CD4-positive, alpha-beta T cell (primary cell): ENCODE measurements at places on chromosomes 2 and 18.

DNA sequence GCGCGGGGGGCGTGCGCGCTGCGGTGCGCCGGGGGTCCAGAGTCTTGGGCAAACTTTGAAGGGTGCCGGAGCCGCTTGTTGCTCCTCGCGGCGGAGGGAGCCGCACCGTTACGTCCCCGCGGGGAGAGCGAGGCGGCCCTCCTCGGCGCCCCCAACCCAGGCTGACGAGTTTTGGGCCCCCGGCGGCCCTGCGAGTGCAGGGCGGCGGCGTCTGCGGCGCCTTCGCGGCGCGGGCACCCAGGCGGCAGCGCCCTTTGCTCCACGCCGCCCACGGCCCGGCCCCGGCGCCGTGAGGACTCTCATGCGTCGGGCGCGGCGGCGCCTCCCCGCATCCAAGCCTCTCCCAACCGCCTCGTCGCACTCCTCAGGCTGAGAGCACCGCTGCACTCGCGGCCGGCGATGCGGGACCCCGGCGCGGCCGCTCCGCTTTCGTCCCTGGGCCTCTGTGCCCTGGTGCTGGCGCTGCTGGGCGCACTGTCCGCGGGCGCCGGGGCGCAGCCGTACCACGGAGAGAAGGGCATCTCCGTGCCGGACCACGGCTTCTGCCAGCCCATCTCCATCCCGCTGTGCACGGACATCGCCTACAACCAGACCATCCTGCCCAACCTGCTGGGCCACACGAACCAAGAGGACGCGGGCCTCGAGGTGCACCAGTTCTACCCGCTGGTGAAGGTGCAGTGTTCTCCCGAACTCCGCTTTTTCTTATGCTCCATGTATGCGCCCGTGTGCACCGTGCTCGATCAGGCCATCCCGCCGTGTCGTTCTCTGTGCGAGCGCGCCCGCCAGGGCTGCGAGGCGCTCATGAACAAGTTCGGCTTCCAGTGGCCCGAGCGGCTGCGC lies 814 bp downstream of the FZD7 start:
- DNase-seq: peak; percentile 63

DNA sequence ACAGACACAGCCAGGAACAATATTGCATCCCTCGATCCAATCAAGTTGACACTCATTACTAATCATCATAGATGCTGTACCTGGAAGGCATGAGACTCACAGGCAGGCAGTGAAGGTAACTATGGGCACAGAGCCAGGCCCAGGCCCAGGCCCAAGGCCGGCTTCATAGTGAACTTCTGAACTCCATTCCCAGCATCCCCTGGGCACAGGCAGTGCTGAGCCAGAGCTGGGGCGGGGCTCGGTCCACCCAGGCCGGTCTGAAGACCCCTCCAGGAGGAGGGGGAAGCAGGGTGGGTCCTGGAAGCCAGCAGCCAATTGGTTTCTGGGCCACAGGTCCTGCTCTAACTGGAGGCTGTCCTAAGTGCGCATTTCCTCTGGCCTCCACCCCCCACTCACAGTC lies 37.6 kb downstream of the MLPH start:
- DNase-seq: no peak

- no peak for DNase-seq
Measured at GRCh38 chr2:239496700-239497099, 95.9 kb upstream of the HDAC4 start.

DNA sequence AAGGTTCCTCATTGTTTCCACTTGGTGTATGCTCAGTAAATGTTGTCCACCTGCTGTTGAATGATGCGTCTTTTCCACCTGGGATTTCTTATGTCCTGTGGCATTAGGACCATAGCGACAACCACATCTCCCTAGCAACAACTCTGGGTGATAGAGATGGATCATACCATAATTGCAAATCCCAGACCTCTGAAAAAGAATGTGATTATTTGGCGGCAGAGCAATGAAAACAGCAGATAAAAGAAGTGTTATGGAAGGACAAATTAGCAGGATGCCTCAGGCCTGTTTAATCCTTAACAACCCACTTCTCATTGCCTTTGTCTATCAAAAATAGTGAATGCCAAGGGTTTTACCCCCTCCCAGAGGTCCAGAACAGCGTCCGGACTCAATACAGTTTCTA lies 278.9 kb downstream of the TSN start:
- no peak for DNase-seq

GRCh38 chr2:182717416-182717815 lies 1.4 kb downstream of the DNAJC10 start:
- no peak for DNase-seq
